A375 (cell line): ENCODE measurements at places on chromosomes 2 and 18. TPM values are rescaled to one million over a fixed set of nuclear protein-coding genes. Genes with fewer than 3 reads are reported as not detected.

Gene RNF149
- 18.9 and 23.0 TPM in 2 replicates for total RNA-seq

Gene ALPI
- total RNA-seq: not detected in 2 replicates

Gene OSR1
- total RNA-seq: not detected in 2 replicates

Gene CAPN13
- not detected in 2 replicates for total RNA-seq

Gene COL4A4
- total RNA-seq: 0.05 and 0.11 TPM in 2 replicates

Gene TNS1
- 0.50 and 1.7 TPM in 2 replicates for total RNA-seq

Gene CDK15
- total RNA-seq: not detected in 2 replicates

Gene CD302
- 3.8 and 3.9 TPM in 2 replicates for total RNA-seq

Gene GAL3ST2
- not detected in 2 replicates for total RNA-seq

Gene ABCB11
- not detected in 2 replicates for total RNA-seq

Gene ERBB4
- total RNA-seq: 0.03 and 0.08 TPM in 2 replicates

Gene TNFAIP6
- total RNA-seq: 0.16 TPM in 1 of 2 replicates, not detected in the other

Gene COLEC12
- 1.9 and 2.4 TPM in 2 replicates for total RNA-seq

Gene SCN1A
- total RNA-seq: not detected in 2 replicates

Gene AKAIN1
- not detected in 2 replicates for total RNA-seq

Gene FSIP2
- total RNA-seq: 0.11 and 0.58 TPM in 2 replicates

Gene OBSL1
- 98.6 and 102 TPM in 2 replicates for total RNA-seq

Gene FKBP1B
- 4.0 and 6.5 TPM in 2 replicates for total RNA-seq

Gene SPDYA
- 0.49 and 1.6 TPM in 2 replicates for total RNA-seq

Gene DSC2
- 0.56 and 0.64 TPM in 2 replicates for total RNA-seq

Gene MARCHF7
- total RNA-seq: 35.3 and 44.3 TPM in 2 replicates

Gene MSH2
- total RNA-seq: 47.2 and 48.1 TPM in 2 replicates

Gene ABHD1
- 0.30 and 0.53 TPM in 2 replicates for total RNA-seq

Gene KCNIP3
- total RNA-seq: 1.5 and 2.7 TPM in 2 replicates

Gene TXNL4A
- 68.0 and 75.9 TPM in 2 replicates for total RNA-seq

Gene CCL20
- 1.3 TPM in 1 of 2 replicates, not detected in the other for total RNA-seq

Gene DAPL1
- not detected in 2 replicates for total RNA-seq

Gene TEKT4
- 0.08 TPM in 1 of 2 replicates, not detected in the other for total RNA-seq

Gene ZNF892
- 2.9 and 3.0 TPM in 2 replicates for total RNA-seq

Gene SERPINB3
- not detected in 2 replicates for total RNA-seq

Gene ZNF385B
- not detected in 2 replicates for total RNA-seq

Gene GALNT3
- not detected in 2 replicates for total RNA-seq

Gene PLCD4
- 1.0 and 3.0 TPM in 2 replicates for total RNA-seq

Gene CCT4
- 152 and 174 TPM in 2 replicates for total RNA-seq

Gene LOXL3
- 158 and 171 TPM in 2 replicates for total RNA-seq

Gene LCT
- 0.04 and 0.08 TPM in 2 replicates for total RNA-seq

Gene UGT1A3
- not detected in 2 replicates for total RNA-seq

Gene GNAL
- total RNA-seq: 1.5 and 2.3 TPM in 2 replicates

Gene COL3A1
- total RNA-seq: not detected in 2 replicates

Gene TPGS2
- total RNA-seq: 54.6 and 55.4 TPM in 2 replicates

Gene ALKAL2
- not detected in 2 replicates for total RNA-seq

Gene MEIS1
- 19.6 and 28.7 TPM in 2 replicates for total RNA-seq

Gene ITPRID2
- 174 and 216 TPM in 2 replicates for total RNA-seq

Gene RNF152
- 0.57 and 1.2 TPM in 2 replicates for total RNA-seq

Gene EMILIN2
- 23.2 and 28.2 TPM in 2 replicates for total RNA-seq

Gene LIMS3
- total RNA-seq: 0.11 TPM in 1 of 2 replicates, not detected in the other
